ENCODE measurements at places on chromosomes 11 and 22. TPM values are rescaled to one million over a fixed set of nuclear protein-coding genes. Genes with fewer than 3 reads are reported as not detected.

- H3K4me1 ChIP-seq = no peaks in the 10 kb centered on the region
- no peak for DNase-seq
- H3K27ac ChIP-seq = no peak overlapping the region
- no peaks in the 10 kb centered on the region for H3K27me3 ChIP-seq
These were observed 65.0 kb downstream of the CWF19L2 start for GRCh38 chr11:107392611-107393010.

The OR51B4 gene
- not detected for total RNA-seq

GRCh38 chr11:110728883-110729282 is 16.6 kb upstream of the ARHGAP20 start:
- H3K27ac ChIP-seq = no peak overlapping the region
- DNase-seq = no peak
- H3K4me1 ChIP-seq = no peaks in the 10 kb centered on the region
- H3K4me3 ChIP-seq = no peak overlapping the region
- H3K36me3 ChIP-seq = no peaks in the 10 kb centered on the region

DNA sequence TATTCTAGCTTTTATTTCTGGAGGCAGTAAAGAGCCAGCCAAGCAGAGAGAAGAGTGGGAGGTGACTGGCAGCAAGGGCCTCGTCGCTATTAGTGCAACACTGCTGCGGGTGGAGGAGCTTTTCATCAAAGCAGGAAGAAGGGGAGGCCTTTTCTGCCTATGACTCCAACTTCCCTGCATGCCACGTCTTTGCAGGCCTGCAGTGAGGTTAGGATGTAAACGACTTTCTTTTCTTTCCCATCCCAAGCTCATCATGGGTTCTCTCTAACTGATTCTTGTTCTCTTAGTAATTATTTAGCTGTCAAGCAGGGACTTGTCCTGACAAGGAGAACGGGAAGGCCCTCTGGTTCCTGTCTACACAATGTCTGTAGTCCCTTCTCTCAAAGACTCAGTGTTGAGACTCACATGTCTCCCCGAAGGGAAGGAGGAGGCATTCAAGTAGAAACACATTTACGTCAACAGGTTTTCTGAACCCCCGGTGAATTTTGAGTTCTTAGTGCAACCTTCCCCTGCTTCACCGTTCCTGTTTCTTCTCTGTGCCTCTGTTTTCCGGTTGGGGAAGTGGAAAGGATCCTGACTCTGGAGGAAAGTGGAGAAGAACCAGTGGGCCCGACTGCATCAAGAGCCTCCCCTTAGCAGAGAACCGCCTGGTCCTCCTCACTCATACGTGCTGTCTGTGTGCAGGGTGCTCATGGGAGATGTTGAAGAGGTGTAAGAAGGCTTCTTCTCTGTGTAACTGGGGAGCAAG is 56.9 kb downstream of the PACS1 start:
- no peaks in the 10 kb centered on the region for H3K36me3 ChIP-seq
- no peaks in the 10 kb centered on the region for H3K27me3 ChIP-seq
- no peaks in the 10 kb centered on the region for H3K4me1 ChIP-seq
- no peak overlapping the region for H3K4me3 ChIP-seq
- peak; percentile 77 for DNase-seq
- H3K27ac ChIP-seq = no peak overlapping the region

GRCh38 chr11:12043959-12044791 is 35.7 kb upstream of the DKK3 start:
- H3K27ac ChIP-seq = no peak overlapping the region
- H3K4me3 ChIP-seq = no peak overlapping the region
- DNase-seq = peak; percentile 85
- H3K36me3 ChIP-seq = no peaks in the 10 kb centered on the region

DNA sequence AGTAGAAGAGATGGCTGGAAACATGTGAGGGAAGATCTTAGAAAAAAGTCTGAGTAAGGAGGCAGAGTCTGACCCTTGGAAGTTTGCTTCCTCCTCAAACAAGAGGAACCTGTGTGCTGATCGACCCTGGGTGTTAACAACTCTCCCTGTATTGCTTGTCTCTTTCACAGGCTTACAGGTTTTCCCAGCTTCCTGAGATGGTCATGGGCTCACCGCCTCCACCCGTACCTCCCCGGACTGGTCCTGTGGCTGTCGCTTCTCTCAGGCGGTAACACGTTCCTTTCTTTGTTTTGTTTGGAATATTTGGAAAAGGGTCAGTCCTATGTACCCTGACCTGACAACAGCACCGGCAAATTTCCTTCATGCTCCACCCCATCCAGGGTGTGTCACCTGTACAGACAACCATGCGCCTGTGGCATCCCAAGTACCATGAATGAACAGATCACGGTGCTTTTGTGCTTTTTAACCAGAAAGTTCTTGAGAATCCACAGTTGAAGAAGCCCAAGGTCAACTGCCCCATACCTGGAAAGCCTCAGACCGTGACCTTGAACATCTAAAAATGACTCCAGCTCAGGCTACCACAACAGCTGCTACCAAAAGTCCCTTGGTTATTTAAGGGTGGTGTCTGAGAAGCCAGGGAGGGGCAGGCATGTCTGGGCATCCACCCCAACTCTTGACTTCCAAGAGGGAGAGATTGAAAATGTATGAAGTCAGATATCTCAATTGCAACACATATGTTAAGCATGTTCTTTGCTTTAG is 44.6 kb downstream of the C11orf91 start:
- no peak for DNase-seq
- H3K27ac ChIP-seq = no peak overlapping the region
- H3K27me3 ChIP-seq = no peaks in the 10 kb centered on the region

The TMEM86A gene
- total RNA-seq = 4.4 TPM

The PHLDA2 gene
- total RNA-seq = 6.4 TPM

- no peak overlapping the region for H3K4me3 ChIP-seq
- H3K27ac ChIP-seq = no peak overlapping the region
- H3K36me3 ChIP-seq = no peaks in the 10 kb centered on the region
- H3K27me3 ChIP-seq = no peaks in the 10 kb centered on the region
These were observed 11.5 kb upstream of the CASP4 start for GRCh38 chr11:104979839-104980238.

The TMPRSS5 gene
- total RNA-seq = 2.2 TPM

- DNase-seq = peak; percentile 66
- peaks cover 5% of the 10 kb centered on the region for H3K36me3 ChIP-seq
- H3K27me3 ChIP-seq = no peaks in the 10 kb centered on the region
- H3K27ac ChIP-seq = no peak overlapping the region
- H3K4me3 ChIP-seq = no peak overlapping the region
- no peaks in the 10 kb centered on the region for H3K4me1 ChIP-seq
These were observed 16.0 kb downstream of the PLCB3 start for GRCh38 chr11:64267207-64267945.

The PNPLA5 gene
- total RNA-seq = not detected

GRCh38 chr11:122797651-122798050 is 40.6 kb upstream of the CRTAM start:
- no peaks in the 10 kb centered on the region for H3K4me1 ChIP-seq
- no peak for DNase-seq
- no peaks in the 10 kb centered on the region for H3K27me3 ChIP-seq
- H3K27ac ChIP-seq = no peak overlapping the region
- H3K4me3 ChIP-seq = no peak overlapping the region

DNA sequence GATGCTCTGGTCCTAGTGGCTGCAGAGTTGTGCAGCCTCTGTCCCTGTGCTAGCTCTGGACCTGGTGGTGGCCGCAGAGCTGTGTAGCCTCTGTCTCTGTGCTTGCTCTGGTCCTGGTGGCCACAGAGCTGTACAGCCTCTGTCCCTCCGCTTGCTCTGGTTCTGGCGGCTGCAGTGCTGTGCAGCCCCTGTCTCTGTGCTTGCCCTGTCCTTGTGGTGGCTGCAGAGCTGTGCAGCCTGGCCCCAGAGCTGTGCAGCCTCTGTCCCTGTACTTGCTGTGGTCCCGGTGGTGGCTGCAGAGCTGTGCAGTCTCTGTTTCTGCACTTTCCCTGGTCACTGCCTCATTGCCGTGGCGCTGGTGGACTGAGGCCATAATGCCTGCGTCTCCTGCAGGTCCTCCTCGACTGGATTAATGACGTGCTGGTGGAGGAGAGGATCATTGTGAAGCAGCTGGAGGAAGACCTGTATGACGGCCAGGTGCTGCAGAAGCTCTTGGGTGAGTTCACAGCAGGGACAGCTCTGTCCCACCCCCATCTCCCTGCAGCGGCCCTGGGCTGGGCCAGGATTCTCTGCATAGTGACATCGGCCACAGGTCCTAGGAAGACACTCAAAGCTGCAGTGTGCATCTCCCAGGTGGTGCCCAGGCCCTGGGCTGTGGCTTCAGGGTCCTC is 61.9 kb upstream of the PARVG start:
- DNase-seq = no peak
- H3K27me3 ChIP-seq = no peaks in the 10 kb centered on the region
- no peak overlapping the region for H3K4me3 ChIP-seq
- H3K4me1 ChIP-seq = no peaks in the 10 kb centered on the region
- no peak overlapping the region for H3K27ac ChIP-seq
- H3K36me3 ChIP-seq = no peaks in the 10 kb centered on the region

The RFPL3 gene
- total RNA-seq = not detected
